ENCODE measurements at places on chromosomes 11 and 22.
A peak's percentile ranks its signal among the peaks of the same experiment; 100 is the strongest.

DNA sequence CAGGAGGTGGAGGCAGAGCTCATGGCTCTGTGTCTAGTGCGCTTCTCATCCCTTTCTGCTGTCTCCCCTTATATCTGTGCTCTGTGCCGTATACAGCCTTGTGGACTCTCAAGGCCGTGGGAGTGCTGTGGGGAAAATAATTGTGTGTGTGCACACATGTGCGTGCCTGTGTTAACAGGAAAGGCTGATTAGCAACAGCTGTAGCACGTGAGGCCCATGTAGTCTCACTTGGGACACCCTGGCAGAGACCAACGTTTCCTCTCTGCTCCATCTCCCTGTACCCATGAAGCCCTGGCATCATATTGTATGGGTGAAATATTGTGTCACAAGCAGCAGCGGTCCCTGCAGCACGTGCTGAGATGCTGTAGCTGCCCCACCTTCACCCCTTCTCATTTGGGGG, 109.3 kb downstream of the LRRC32 start:
- DNase-seq = no peak

GRCh38 chr22:42511401-42511891, 8.2 kb downstream of the RRP7A start:
- DNase-seq = no peak

- DNase-seq = no peak
Observed at GRCh38 chr22:36027579-36027934, 1.1 kb downstream of the RBFOX2 start.

GRCh38 chr22:45547731-45548130, 45.0 kb downstream of the FBLN1 start:
- DNase-seq = no peak

- no peak for DNase-seq
Observed at GRCh38 chr11:74014880-74015279, 6.0 kb upstream of the UCP3 start.

- no peak for DNase-seq
Observed at GRCh38 chr11:6319001-6319703, 1.1 kb downstream of the CAVIN3 start.

DNA sequence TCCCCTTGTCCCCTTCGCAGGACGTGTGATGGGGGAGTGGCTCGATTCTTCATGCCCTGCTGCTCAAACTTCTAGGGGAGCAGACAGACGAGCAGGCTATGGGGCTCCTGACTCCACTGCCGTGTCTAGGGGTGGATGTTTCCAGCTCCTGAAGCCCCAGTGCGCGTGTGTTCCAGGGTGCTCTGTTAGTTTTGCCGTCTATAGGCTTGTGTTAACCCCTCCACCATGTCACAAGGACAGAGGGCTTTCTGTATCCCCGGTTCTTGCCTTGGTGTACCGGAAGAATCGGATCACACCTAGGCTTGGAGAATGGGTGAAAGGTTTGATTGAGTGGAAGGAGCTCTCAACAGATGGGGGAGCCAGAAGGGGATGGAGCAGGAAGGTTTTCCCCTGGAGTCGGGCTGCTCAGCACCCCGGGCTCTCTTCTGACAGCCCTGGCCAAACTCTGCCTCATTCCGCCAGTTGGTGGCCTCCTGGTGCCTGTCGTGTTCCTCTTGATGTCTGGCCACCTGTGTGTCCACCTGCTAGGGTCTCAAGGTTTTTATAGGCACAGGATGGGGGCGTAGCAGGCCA, 810.7 kb downstream of the BRD1 start:
- no peak for DNase-seq

GRCh38 chr11:47437746-47438418, 11.1 kb downstream of the RAPSN start:
- no peak for DNase-seq

- no peak for DNase-seq
Observed at GRCh38 chr22:27331526-27332281, 469.9 kb downstream of the MN1 start.

DNA sequence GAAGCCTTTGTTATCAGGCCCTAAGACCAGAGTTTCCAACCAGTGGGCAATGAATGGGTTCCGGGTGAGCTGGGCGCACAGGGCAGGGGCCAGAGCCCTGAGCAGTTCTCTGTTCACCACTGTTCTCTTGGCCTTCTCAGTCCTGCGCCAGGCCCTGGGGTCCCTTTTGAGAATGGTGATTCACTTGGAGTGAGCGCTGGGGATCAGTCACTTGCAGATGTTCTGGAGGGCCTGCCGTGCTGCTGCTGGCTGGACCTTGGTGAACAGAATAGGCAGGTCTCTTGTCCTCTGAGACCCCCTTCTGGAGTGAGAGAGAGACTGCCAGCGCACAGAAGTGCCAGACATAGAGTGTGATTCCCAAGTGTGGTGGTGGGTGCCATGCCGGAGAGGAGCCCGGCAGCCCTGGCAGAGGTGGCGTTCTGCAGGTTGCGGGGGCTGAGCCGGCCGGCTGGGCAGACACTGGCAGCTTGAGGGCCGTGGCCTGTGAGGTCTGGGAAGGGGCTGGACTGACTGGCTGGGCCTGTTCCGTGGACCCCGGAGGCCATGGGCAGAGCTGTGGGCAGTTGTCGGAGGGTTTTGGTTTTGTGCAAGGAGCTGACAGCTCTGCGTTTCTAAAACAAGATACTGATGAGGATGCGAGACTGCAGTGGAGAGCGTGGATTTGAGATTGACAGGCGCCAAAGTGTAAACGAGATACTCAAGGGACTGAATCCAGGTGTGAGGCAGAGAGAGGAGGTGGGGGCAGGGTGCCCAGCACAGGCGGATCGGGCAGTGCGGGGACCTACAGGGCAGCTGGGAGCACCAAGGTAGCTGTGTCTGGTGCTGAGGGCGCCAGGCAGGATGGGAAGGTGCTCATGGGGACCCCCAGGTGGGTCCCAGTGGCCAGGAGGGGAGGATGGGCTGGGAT, 12.3 kb downstream of the TPCN2 start:
- DNase-seq = no peak

DNA sequence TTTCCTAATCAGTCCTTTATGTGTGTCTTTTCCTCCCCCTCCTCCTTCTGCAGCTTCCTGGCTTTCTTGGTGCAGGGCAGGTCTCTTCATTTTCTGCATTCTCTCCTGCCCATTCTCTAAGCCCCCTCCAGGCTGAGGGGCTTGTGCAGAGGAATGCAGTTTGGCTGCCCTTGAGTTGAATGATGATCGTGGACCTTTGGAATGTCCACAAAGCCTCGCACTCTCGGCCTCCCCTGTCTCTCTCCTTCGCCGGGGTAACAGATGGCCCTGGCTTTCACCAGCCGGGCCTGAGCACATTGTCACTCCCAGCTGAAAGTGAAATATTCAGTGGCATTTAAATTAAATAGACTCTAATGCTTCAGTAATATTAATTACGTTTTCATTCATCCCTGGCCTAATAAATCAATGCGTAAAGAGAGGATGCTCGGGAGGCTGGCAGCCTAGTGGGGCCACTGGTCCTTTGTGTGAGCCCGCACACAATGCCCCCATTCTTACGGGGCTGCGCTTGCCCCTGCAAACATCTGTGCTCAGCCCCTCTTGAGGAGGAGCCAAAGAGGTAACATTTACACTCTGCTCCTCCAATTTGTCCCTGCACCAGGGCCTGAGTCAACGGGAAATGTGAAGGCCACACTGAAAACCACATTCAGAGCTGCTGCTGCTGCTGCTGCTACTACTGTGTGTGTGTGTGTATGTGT, 64.9 kb upstream of the PAX6 start:
- DNase-seq = no peak

DNA sequence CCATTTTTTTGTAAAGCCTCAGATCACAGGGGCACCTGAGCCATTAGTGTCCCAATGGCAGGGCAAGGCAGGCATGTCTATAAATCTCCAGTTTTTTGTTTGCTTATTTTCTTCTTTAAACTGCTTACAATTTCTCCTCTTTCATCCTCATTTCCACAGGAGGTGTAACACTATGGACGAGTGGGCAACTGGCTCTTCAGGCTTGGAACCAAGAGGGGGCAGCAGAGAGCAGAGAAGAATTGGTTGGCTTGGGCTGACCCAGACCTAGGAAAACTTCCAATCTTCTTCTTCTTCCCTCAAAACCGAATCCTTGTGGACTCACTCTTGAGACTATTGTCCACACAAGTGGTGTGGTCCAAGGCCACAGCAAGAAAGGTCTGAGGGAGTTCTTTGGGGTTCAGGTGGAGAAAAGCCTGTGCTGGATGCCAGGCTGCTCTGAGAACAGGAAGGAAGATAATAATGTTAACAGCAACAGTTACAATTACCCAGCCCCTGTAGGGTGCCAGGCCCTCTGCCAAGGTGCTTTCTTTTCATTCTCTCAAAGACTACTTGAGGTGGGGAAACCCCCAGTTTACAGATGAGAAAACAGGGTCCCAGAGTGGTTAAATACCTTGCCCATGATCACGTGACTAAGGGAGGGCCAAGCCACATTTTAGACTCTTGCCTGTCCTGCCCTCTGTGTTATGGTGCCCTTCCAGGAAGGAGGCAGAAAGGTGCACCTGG, 70.7 kb upstream of the E2F8 start:
- peak; percentile 2 for DNase-seq

DNA sequence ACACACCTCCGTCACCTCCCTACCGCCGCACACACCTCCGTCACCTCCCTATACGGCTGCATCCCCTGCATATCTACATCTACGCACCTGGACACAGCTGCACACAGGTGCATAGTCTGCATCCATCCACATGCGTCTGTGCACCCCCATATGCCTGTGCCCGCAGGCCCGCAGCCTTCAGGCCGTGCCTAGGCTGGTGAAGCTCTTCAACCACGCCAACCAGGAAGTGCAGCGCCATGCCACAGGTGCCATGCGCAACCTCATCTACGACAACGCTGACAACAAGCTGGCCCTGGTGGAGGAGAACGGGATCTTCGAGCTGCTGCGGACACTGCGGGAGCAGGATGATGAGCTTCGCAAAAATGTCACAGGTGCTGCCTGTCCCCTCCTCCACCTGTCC, 4.8 kb downstream of the PKP3 start:
- no peak for DNase-seq

- no peak for DNase-seq
Observed at GRCh38 chr22:19984201-19984753, 32.3 kb downstream of the ARVCF start.

- DNase-seq = no peak
Observed at GRCh38 chr22:29200901-29201300, 4.8 kb upstream of the EMID1 start.

DNA sequence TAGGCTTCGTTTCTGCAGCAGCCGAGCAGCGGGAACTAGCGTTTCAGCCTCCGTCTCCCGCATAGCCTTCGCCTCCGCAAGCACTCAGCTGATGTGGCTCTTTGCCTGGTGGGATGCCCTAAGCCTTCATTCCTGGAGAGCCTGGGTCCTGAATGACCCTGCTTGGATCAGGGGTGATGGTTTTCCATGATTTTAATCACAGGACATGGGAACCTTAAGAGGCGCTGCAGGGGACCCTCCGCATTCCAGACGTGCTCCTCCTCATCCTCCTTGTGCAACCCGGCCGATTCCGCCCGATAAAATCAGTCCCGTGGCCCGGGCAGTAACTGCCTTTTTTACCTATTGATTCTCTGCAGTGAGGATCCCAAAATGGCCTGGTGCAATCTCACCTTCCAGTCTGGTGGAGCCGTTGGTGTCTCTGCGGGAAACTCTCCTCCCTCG, 8.2 kb downstream of the C11orf21 start:
- no peak for DNase-seq

GRCh38 chr11:86435711-86436110, 61.0 kb downstream of the CCDC81 start:
- DNase-seq = no peak

DNA sequence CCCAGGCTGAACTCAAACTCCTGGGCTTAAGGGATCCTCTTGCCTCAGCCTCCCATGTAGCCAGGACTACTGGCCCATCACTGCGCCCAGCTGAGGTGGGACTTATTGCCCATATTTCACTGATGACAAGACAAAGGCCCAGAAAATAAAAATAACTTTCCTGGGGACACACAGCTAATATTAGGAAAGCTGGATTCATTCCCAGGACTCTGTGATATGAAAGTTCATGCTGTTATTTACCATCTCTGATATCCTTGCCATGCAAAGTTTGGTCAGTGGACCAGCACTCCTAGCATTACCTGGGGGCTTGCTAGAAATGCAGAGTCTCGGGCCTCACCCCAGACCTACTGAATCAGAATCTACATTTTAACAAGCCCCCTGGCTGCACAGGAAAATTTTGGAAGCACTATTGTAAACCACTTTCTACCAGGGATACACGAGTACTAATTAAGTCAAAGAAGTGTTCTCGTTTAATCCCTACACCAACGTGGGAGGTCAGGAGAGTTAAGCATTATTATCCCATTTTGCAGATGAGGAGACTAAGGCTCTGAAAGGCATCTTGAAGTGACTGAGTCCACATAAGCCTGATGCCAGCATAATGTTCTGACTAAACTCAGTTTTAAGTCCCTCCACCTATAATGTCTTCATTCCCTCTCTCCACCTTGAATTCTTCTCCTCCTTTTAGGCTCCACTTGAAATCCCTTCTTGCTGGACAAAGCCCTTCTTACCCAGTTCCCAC, 2.5 kb upstream of the FAM83F start:
- no peak for DNase-seq

Data from stimulated activated CD8-positive, alpha-beta memory T cell treated with anti-CD3 and anti-CD28 coated beads, Interleukin-4, amount 100 ng/mL, for 4 hours (primary cell).